A549 treated with dexamethasone at 1 μM for 4 hours (cell line): ENCODE measurements at places on chromosomes 2 and 18. TPM values are rescaled to one million over a fixed set of nuclear protein-coding genes. Genes with fewer than 3 reads are reported as not detected.

The CHPF gene
- total RNA-seq: 16.9 to 30.5 TPM (median 28.2 TPM) in 5 replicates

The LRRC30 gene
- not detected in 5 replicates for total RNA-seq

The GIGYF2 gene
- total RNA-seq: 24.5 to 34.2 TPM (median 29.1 TPM) in 5 replicates

The SF3B6 gene
- 167 to 232 TPM (median 180 TPM) in 5 replicates for total RNA-seq

The EGR4 gene
- 0.09 to 0.27 TPM (median 0.12 TPM) in 5 replicates for total RNA-seq

The KIF1A gene
- 0.66 to 0.84 TPM (median 0.73 TPM) in 5 replicates for total RNA-seq

The SLC23A3 gene
- 0.45 to 0.75 TPM (median 0.55 TPM) in 5 replicates for total RNA-seq

The FOXD4L1 gene
- total RNA-seq: 0.09 to 0.54 TPM (median 0.41 TPM) in 5 replicates

The DUSP19 gene
- total RNA-seq: 0.53 to 1.1 TPM (median 1.0 TPM) in 5 replicates

The SNORC gene
- 4.2 to 8.2 TPM (median 6.8 TPM) in 5 replicates for total RNA-seq

The TDRD15 gene
- total RNA-seq: not detected in 5 replicates
